K562 (cell line): ENCODE measurements at places on chromosomes 11 and 22. TPM values are rescaled to one million over a fixed set of nuclear protein-coding genes. Genes with fewer than 3 reads are reported as not detected.

The SPI1 gene
- polyA plus RNA-seq: 16.2 and 21.9 TPM in 2 replicates

- DNase-seq: no peak
These were observed 34.9 kb downstream of the TRAF6 start for GRCh38 chr11:36475192-36475591.

GRCh38 chr11:116605543-116606459, 167.0 kb downstream of the BUD13 start:
- peak; percentile 63 for DNase-seq

GRCh38 chr22:22803285-22803853, 84.2 kb upstream of the IGLL5 start:
- no peak for DNase-seq

DNA sequence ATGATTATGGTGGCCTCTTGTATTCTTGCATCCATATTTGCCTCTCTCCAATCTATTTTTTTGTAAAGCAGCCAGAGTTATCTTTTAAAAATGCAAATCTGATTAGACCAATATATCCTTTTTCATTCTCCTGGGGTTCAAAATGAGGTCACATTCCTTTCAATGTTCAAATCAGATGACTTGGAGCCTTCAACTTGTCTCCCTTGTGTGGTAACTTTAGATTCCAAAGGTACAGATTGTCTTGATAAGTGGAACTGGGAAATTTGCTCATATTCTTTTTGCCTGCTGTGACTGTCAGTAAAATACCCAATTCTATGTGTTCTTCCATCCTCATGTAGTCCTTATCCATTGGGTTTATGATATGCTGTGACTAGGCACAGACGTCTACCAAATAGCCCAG, 15.1 kb upstream of the CAPRIN1 start:
- DNase-seq: no peak

GRCh38 chr22:23398701-23399366, 181.3 kb downstream of the IGLL1 start:
- no peak for DNase-seq

DNA sequence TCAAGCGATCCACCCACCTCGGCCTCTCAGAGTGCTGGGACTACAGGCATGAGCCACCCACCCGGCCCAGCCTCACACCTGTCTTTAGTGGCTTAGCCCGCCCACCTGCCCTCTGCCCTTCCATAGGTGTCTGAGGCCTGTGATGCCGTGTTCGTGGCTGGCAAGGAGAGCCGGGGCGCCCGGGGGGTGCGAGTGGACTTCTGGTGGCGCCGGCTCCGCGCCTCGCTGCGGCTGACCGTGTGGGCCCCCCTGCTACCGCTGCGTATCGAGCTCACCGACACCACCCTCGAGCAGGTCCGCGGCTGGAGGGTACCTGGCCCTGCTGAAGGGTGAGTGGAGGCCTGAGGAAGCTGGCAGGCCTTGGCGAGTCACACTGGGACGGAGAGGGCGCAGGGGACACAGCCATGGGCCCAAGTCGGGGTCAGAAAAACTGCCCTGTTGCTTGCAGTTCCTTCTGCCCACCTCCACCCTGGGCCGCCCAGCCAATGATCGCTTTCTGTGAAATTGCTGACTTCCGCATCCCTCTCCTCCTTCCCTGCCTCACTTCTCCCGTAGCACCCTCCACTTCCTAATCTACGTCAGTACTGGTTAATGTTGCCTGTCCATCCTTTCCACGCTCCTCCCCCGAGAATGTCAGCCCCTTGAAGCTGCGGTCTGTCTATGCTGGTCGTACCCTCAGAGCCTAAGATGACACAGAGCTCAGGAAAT, 9.3 kb downstream of the TMEM132A start:
- DNase-seq: no peak

The SPDYC gene
- 14.0 and 15.6 TPM in 2 replicates for polyA plus RNA-seq

The MRPL40 gene
- polyA plus RNA-seq: 223 TPM in 2 replicates

DNA sequence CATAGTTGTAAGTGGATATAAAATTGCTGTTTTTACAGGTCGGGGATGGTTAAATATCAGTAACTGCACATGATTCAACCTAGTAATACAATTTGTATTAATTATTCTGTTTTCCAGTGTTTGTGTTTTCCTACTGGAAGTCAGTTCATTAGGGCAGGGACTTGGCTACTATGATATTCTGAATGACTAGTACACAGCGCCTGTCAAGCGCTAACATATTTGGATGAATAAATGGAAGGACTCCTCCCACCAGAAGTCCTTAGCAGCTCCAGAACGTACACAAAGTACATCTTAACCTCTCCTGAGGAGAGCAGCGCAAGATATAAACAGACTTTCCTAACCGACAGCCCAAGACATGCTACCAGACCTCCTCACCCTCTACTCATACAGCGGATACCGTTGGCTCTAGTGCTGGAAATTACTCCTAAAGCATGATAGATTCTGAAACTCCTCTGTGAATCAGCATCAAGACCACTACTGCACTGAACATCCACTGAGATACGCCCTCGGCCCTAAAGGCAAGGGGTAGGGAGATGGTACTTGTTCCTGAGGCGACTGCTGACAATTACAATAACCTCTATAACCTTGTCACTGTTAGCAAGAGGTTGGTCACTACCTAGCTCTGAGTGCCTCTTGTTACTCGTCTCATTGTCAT, 79.1 kb downstream of the RDX start:
- no peak for DNase-seq

DNA sequence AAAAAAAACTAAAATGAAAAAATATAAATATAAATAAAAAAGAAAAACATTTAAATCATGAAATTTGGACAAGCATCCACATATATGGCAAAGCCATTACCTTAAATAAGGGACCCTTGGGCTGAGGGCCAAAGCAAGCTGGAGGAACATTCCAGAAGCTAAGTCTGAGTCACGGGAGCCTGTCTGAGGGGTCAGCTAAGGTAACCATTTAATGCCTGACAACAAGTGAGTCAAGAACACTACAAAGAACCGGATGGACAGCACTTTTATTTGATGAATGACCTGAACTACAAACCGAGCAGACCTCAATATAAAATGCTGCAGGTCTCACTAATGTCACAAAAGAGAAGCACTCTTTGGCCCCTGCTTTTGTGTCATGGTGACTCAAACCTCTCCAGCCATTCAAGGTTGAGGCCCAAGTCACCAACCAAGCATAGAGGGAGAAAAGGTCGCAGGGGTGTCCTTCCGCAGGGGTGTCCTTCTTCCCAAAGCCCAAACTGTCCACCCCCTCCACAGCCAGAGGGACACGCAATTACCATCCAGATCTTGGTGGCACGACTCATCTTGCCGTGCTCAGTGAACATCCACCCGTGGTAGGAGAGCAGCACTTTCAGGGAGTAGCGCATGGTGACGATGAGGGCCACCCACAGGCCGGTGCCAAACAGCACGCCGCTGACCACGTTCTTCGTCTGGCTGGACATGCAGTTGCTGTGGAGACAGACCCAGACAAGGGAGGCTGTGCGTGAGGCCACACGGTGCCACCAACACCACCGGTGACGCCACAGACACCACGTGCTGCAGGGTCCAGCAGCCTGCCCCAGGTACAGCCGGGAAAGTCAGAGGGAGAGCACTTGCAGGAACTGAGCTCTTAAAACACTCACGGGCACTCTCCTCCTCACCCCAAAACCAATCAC, 34.5 kb downstream of the CPT1A start:
- no peak for DNase-seq

The RIMBP3C gene
- 0.17 TPM in 1 of 2 replicates, not detected in the other for polyA plus RNA-seq

- DNase-seq: no peak
These were observed 35.4 kb downstream of the NXPE2 start for GRCh38 chr11:114713756-114714155.

The DRD4 gene
- 0.27 and 0.49 TPM in 2 replicates for polyA plus RNA-seq

The SLC22A9 gene
- polyA plus RNA-seq: not detected in 2 replicates

The GLYATL1 gene
- polyA plus RNA-seq: not detected in 2 replicates

- DNase-seq: no peak
These were observed 110.1 kb upstream of the LUZP2 start for GRCh38 chr11:24386546-24387397.

- peak; percentile 18 for DNase-seq
These were observed 10.3 kb upstream of the IGSF9B start for GRCh38 chr11:133966921-133967598.

DNA sequence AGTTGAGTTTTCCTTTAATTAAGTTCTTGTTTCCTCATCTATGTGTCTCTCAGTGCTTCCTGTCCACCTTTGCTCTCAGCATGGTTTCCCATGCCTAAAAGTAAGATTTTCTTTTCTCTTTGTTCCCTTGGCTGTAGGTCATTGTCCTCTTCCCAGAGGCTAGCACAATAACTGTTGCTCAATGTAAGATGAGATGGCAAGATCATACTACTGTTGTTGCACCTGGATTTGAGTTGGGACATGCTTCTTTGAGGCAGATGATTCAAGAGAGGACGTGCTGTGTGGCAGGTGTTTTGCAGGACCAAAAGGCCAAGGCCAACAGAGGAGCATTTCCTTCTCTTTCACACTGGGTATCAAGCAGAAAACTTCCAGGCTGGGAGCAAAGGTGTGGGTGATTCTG, 11.3 kb upstream of the NELL1 start:
- DNase-seq: no peak

The AGBL2 gene
- polyA plus RNA-seq: 2.8 and 6.1 TPM in 2 replicates

- DNase-seq: no peak
These were observed 34.9 kb upstream of the ACER3 start for GRCh38 chr11:76825726-76826396.

DNA sequence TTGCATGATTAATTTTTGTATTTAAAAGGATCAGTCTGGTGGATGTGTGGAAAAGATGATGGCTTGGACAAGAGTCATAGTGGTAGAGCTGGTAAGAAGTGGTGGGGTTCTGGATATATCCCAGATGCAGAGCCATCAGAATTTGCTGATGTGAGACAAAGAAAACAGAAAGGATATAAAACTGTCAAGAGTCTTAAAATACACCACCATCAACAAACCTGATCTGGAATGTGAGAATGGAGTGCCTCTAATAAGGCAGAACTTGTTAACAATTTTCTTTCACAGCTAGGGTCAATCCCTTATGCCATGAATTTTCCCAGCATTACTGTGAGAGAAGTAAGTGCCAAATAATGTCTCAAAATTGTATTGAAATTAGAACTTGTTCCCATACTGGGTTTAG, 215.4 kb downstream of the METTL15 start:
- DNase-seq: no peak

DNA sequence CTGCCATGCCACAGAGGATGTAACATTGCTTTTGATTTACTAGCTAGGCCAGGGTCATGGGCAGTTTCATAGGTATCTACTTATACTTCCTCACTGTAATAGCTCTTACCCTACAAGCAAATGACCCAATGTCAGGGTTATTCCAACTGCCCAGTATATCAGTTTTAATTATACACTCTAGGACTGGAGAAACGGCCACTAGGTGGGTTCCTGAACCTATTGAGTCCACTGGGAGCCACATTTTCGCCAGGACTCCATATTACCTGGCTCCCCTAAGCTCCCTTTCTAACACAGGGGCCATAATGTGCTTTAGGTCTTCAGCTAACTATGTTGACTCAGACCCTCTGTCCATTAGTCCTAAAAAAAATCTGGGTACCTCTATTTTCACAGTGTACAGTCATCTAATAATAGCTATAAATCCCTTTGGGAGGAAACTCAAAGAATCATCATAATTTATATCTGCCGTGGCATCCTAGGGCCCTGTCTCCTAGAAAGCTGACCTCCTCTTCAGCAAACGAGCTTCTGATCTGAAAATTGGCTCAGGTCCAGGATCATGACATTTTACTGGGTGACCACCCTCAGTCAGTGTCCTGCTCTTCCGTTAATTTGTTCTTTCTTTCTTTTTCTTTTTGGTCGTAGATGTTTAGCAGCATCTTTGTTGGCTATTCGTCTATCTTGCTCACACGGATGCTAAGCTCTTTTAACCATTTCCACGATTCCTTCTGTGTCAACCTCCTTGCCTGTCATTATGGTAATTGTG, 244.3 kb downstream of the FAM76B start:
- no peak for DNase-seq

The RCOR2 gene
- 2.8 and 4.2 TPM in 2 replicates for polyA plus RNA-seq

DNA sequence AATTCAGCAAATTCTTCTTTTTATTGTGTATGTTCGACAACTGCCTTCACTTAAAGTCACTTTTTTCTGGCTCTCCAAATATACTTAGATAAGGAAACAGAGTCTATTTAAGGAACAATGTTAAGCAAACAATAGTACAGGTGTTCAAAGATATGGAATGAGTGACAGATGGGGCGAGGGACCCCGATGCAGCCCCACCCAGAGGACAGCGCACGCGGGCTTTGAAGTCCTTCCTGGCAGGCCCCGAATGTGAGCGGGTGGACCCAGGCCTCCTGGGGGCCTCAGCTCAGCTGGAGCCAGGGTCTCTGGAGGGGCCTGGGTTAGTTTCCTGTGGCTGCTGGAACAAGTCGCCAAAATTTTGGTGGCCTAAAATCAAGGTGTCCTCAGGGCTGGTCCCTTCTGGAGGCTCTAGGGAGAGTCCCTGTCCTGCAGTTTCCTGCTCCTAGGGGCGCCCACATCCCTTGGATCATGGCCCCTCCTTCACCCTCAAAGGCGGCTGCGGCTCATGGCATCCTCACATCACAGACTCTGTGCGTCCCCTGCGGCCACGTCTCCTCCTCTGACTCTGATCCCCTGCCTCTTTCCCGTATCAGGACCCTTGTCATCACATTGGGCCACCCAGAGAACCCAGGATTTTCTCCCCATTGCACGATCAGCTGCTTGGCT, 40.6 kb upstream of the KCNQ1OT1 start:
- DNase-seq: peak; percentile 50

The UBQLN3 gene
- not detected in 2 replicates for polyA plus RNA-seq

The OR10D3 gene
- polyA plus RNA-seq: 0.27 and 0.38 TPM in 2 replicates

The SCYL1 gene
- polyA plus RNA-seq: 96.0 and 104 TPM in 2 replicates

DNA sequence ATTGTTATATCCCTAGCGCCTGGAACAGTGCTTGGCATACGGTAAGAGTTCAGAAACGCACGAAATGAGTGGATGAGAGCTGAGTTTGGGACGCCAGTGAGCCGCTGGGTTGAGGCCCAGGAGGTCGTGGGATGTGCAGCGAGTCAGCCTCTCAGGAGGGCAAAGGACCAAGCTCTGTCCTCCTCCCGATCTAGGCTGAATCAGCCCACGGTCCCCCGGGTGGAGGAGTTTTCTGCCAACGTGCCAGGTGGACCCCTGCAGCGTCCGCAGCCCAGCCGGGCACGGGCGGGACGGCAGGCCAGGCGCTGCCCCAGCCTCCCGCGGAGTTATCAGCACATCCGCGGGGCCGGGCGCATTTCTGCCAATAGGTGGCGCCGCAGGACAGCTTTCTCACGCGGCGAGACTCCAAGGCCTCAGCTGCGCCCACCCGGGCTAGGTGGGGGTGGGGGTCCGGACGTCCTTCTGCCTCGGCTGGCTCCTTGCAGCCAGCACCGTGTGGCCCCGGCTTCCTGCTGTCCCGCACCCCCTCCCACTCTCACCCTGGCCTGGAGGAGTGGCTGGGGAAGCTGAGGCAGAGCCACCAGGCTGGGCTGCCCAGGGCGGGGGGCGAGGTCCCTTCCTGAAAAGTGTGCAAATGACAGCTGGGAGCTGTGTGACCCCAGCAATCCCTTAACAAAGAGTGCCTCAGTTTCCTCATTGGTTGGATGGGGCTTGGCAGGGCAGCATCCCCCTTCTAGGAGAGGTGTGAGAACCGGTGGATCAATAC, 2.2 kb upstream of the RPS19BP1 start:
- peak; percentile 72 for DNase-seq

The WNT11 gene
- polyA plus RNA-seq: 0.05 TPM in 1 of 2 replicates, not detected in the other

GRCh38 chr11:115161876-115162275, 342.3 kb downstream of the CADM1 start:
- no peak for DNase-seq

- no peak for DNase-seq
These were observed 89.5 kb downstream of the BMAL1 start for GRCh38 chr11:13367115-13367514.
